ENCODE measurements at places on chromosomes 7 and 10.
A peak's percentile ranks its signal among the peaks of the same experiment; 100 is the strongest.

GRCh38 chr10:63651864-63652263 is 130.7 kb downstream of the REEP3 start:
- no peak for DNase-seq
- H3K4me1 ChIP-seq: no peaks in the 10 kb centered on the region
- no peak overlapping the region for H3K4me3 ChIP-seq
- H3K27me3 ChIP-seq: peaks cover 8% of the 10 kb centered on the region
- no peak overlapping the region for H3K27ac ChIP-seq
- no peaks in the 10 kb centered on the region for H3K36me3 ChIP-seq

DNA sequence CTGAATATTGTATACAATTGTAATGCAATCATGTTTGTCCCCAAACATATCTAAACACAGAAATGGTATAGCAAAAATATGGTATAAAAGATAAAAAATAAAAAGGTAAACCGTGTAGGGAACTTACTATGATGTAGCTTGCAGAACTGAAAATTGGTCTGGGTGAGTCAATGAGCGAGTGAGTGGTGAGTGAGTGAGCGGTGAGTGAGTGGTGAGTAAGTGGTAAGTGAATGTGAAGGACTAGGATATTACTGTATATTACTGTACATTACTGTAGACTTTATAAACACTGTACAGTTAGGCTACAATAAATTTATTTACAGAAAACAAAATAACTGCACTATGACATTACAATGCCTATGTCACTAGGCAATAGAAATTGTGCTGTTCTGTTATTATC is 1163.2 kb upstream of the SORCS1 start:
- no peak overlapping the region for H3K4me3 ChIP-seq
- DNase-seq: no peak
- no peak overlapping the region for H3K27ac ChIP-seq
- H3K27me3 ChIP-seq: no peaks in the 10 kb centered on the region
- no peaks in the 10 kb centered on the region for H3K4me1 ChIP-seq
- no peaks in the 10 kb centered on the region for H3K36me3 ChIP-seq

GRCh38 chr7:106129291-106129690 is 17.2 kb upstream of the SYPL1 start:
- H3K27me3 ChIP-seq: peaks cover 28% of the 10 kb centered on the region
- DNase-seq: no peak
- H3K36me3 ChIP-seq: no peaks in the 10 kb centered on the region
- no peak overlapping the region for H3K27ac ChIP-seq
- no peak overlapping the region for H3K4me3 ChIP-seq

DNA sequence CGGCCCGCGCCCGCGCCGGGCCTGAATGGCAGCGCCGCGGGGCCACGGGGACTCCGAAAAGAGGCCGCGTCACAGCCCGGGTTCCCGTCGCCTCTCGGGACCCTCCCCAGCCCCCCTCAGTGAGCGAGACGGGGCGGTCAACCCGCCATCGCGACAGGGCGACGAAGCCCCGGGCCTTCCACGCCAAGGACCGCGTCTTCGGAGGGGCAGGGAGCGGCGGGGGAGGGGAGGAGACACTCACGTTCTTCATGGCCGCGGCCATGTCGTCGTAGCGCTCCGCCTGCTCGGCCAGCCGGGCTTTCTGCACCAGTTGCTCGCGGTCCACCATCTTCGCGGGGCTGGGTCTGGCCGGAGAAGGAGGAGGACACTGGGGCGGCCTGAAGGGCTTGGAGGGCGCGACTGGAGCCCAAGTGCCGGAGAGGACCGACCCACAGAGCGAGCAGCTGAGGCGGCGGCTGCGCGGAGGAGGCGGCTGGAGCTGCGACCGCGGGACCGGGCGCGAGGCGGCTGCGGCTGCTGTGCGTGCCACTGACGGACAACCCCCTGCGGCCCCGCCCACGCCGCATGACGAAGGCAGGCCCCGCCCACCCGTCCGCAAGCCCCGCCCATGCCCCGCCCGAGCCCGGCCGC is at the start of gene YWHAG:
YWHAG (minus strand) TSS at position 511 of the 630 bp plus-strand sequence; CDS start at position 328, 183 bp downstream.
- H3K27me3 ChIP-seq: no peaks in the 10 kb centered on the region
- H3K4me1 ChIP-seq: peaks cover 32% of the 10 kb centered on the region
- DNase-seq: peak; percentile 88
- peaks cover 35% of the 10 kb centered on the region for H3K36me3 ChIP-seq

DNA sequence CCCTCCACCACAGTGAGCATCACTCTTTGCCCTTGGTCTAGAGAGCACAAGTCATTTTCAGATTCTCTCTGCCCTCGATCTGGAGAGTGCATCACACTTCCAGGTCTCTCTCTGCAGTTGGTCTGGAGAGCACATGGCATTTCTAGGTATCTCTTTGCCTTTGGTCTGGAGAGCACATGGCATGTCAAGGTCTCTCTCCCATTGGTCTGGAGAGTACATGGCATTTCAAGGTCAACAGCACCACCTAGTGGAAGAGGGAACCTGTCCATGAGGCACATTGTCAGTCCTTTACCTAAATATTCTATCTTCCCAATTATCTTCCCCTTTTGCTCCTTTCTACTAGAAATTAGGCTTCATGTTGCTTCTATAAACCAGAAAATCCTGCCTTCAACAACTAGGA is 1139.4 kb downstream of the XPNPEP1 start:
- H3K36me3 ChIP-seq: no peaks in the 10 kb centered on the region
- no peak overlapping the region for H3K27ac ChIP-seq
- no peak overlapping the region for H3K4me3 ChIP-seq
- no peaks in the 10 kb centered on the region for H3K4me1 ChIP-seq
- no peaks in the 10 kb centered on the region for H3K27me3 ChIP-seq

DNA sequence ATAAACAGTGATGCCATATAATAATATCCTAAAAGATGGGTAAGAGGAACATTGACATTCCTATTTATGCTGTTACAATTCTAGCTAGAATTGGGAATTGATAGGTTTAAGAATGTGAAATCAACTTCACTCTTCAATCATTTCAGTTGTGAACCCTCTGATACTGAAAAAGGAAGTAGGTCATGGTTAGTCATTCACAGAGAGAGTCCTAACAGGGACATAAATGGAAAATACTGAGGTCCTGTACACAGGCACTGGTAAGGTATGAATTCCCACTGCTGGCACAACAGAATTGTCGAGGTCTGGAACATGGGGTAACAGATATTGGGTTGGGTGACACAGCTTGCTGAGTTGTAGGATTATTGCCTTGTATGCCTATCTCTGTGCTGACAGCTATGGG is 289.4 kb upstream of the LRRN3 start:
- peaks cover 5% of the 10 kb centered on the region for H3K4me1 ChIP-seq
- DNase-seq: no peak

DNA sequence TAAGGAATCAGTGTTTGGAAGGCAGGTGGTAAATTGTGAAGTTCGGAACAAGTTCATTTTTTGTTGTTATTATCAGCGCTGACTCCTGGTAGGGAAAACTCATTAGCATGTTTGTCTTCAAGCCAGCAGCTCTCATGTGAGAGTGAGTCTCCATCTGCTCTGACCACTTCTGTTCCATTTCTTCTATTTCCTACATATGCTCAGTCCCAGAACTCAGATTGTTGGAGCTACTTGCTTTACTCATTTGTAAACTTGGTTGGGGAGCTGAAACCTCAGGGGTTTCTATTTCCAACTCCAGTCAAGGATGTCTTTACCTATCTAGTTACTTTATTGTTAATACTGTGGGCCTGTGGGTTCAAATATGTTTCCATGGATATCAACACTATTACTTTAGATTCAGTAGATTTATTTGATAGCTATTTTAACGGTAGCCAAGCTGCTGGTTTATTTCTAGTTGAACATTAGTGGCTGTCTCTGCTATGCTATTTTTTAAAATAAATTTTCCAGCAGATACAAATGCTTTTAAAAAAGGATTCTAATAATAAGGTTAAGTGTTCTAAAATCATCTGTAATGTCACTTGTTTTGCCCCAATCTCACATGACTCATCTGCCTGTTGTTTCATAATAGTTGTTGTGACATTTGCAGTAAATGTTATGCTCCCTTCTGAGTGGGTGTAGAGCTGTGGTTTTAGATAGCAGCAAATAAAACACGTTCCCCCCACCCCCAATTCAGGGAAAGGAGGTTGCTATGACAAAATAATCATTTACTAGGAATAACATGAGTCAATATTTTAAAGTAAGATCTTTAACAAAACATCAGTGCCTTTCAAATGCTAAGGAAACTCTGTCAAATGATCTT is 143.3 kb downstream of the HDAC9 start:
- H3K36me3 ChIP-seq: no peaks in the 10 kb centered on the region
- no peak overlapping the region for H3K4me3 ChIP-seq
- H3K4me1 ChIP-seq: peaks cover 2% of the 10 kb centered on the region
- peak overlapping the region; percentile 60 for H3K27ac ChIP-seq
- no peaks in the 10 kb centered on the region for H3K27me3 ChIP-seq

DNA sequence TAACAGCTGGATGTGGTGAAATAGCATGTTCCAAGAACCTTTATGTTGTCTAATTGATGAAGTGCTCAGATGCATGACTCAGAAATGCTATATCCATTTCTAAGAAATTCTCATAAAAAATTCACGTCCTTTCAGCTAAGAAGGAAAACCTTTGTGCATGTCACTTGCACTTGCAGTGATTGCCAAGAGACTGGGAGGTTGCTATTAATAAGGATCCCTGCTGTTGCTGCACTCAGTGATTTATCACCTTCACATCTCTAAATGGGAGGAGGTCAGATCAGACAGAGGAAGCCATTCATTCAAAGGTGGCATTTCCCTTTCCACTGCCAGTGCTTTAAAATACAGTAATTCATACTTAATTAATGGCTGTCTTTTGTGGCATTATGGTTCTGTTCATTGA is 89.5 kb downstream of the THSD7A start:
- H3K27ac ChIP-seq: no peak overlapping the region
- H3K4me1 ChIP-seq: no peaks in the 10 kb centered on the region
- no peak overlapping the region for H3K4me3 ChIP-seq
- no peaks in the 10 kb centered on the region for H3K36me3 ChIP-seq
- H3K27me3 ChIP-seq: no peaks in the 10 kb centered on the region

Measured in T-helper 2 cell treated with Interferon-gamma antibody and Interleukin-4, amounts not matched to agents 5 μg/mL and 100 μg/mL, for 36 hours (primary cell).